Activated naive CD8-positive, alpha-beta T cell treated with anti-CD3 and anti-CD28 coated beads, Interleukin-2, amount 10 ng/mL, durations not matched to agents 7 days and 5 days (primary cell): ENCODE measurements at places on chromosomes 1 and 21. TPM values are rescaled to one million over a fixed set of nuclear protein-coding genes. Genes with fewer than 3 reads are reported as not detected.

S100A8 gene
- 0.94 TPM for total RNA-seq

FCGR3B gene
- not detected for total RNA-seq

PTGS2 gene
- total RNA-seq: not detected

GRCh38 chr1:147665521-147665920 is 4.8 kb downstream of the ACP6 start:
- H3K4me1 ChIP-seq: peaks cover 27% of the 10 kb centered on the region
- peaks cover 13% of the 10 kb centered on the region for H3K36me3 ChIP-seq
- no peak for DNase-seq
- peaks cover 2% of the 10 kb centered on the region for H3K27me3 ChIP-seq

DNA sequence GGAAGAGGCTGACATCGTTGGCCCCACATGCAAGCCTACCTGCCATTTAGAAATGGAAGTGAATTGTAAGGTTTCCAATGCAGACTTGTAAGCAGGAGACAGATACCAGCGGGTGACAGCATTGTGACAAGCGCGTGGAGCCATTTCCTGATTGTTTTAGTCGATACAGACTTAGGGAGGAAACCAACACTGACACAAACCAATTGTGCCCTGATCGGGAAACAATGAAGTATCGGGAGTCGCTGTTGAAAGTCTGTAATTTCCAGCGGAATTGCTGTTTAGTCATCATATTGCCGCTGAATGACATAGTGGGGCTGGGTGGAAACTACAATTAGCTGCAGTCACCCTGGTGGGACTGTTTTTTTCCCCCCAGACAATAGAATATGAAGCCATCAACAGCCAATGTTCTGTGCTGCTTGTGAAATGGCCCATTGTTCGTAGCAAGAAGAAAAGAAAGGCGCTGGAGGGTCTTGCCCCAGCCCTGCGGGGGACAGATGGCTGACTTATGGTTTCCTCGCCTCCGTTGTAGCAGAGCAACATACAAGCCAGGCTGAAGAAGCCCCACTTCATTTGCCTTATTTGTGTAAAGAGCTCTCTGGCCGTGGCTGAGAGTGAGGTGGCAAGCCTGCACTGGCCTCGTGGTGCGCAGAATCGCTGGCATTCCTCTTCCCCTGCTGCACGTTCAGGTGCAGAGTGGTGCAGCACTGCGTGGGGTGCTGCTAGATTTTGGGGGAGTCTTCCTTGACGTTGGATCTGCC is 462.7 kb downstream of the CAMTA1 start:
- no peak for DNase-seq
- H3K4me1 ChIP-seq: no peaks in the 10 kb centered on the region
- H3K27me3 ChIP-seq: peaks cover 6% of the 10 kb centered on the region
- H3K36me3 ChIP-seq: no peaks in the 10 kb centered on the region

- DNase-seq: no peak
- H3K4me1 ChIP-seq: peaks cover 14% of the 10 kb centered on the region
- peaks cover 33% of the 10 kb centered on the region for H3K27me3 ChIP-seq
- H3K36me3 ChIP-seq: no peaks in the 10 kb centered on the region
- H3K4me3 ChIP-seq: no peak overlapping the region
- H3K27ac ChIP-seq: no peak overlapping the region
Measured at GRCh38 chr1:236489710-236490377, 33.9 kb upstream of the LGALS8 start.

DNA sequence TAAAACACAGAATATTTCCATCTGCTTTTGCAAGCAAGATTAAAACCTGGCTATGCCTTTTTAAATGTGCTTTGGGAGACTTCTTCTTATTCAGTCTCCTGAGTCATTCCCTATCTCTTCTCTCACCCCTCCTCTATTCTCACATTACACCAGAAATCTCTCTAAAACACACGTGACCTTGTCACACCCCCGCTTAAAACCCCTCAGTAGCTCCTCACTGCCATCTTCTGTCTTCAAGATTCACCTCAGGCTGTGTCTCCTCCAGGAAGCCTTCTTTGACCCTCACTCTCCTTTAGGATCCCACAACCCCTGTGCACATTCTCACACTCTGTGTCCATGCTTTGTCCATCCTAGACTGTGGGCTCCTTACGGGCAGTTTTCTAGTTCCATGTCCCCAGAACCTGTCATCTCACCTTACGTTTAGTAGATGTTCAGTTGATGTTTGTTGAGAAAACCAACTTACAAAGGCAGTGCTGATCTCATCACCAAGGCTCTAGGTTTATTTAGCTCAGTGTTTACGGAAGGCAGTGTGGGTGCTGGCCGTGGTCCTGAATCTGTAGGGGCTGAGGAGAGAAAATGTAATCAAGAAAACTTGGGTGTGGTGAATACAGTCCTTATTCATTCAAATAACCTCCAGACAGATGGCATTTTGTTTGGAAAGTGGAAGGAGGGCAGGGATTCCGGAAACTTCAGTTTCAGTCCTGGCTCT is 143.5 kb downstream of the DMRTA2 start:
- H3K4me3 ChIP-seq: no peak overlapping the region
- peaks cover 2% of the 10 kb centered on the region for H3K27me3 ChIP-seq
- no peak overlapping the region for H3K27ac ChIP-seq
- no peaks in the 10 kb centered on the region for H3K4me1 ChIP-seq
- DNase-seq: no peak

GRCh38 chr1:14553711-14554110 is 44.8 kb upstream of the KAZN start:
- H3K4me3 ChIP-seq: no peak overlapping the region
- no peak for DNase-seq
- no peaks in the 10 kb centered on the region for H3K4me1 ChIP-seq
- H3K36me3 ChIP-seq: no peaks in the 10 kb centered on the region
- no peak overlapping the region for H3K27ac ChIP-seq
- H3K27me3 ChIP-seq: peaks cover 4% of the 10 kb centered on the region

DNA sequence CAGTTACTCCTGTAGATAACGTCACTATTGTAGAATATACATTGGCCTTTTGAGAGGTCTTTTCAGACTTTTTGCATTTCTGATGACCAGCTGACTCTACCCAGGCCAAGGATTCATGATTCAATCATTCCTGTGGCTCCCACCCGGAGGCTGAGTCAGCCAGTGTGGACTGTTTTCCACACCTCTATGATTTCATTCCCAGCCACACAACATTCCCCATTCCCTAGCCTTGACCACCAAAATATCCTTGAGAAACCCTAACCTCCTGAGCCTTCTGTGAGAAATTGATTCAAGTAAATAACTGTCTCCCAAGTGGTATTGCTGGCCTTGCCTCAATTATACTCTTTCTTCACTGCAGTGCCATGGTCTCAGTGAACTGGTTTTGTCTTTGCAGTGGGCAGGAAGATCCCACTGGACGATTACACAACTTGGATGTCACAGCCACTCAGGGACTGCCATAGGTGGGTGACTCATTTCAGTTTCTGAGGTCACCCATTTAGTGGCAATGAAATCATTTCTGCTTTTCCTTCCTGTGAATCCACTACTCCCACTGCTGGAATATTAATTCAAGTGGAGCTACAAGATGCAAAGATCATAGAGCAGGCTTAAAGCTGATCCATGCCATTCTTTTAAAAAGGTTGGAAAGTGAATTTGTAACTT is 518.6 kb upstream of the ZP4 start:
- H3K27ac ChIP-seq: no peak overlapping the region
- no peaks in the 10 kb centered on the region for H3K36me3 ChIP-seq
- DNase-seq: no peak
- H3K27me3 ChIP-seq: no peaks in the 10 kb centered on the region
- no peaks in the 10 kb centered on the region for H3K4me1 ChIP-seq
- H3K4me3 ChIP-seq: no peak overlapping the region

GRCh38 chr21:44708866-44709425 is 2.4 kb downstream of the TSPEAR start:
- no peak overlapping the region for H3K27ac ChIP-seq
- H3K36me3 ChIP-seq: peaks cover 5% of the 10 kb centered on the region
- no peak for DNase-seq
- H3K4me3 ChIP-seq: no peak overlapping the region
- peaks cover 3% of the 10 kb centered on the region for H3K4me1 ChIP-seq
